Lower lobe of right lung (tissue), 2 donors: ENCODE measurements at places on chromosomes 1 and 21.

- peak within 1 kb of the TSS; percentile 60 for H3K4me3 ChIP-seq
- peaks cover 21% of the 10 kb centered on the region for H3K27me3 ChIP-seq
- peak; percentile 87 for DNase-seq
- peak within 1 kb of the TSS; percentile 78 for H3K27ac ChIP-seq
- no peaks in the 10 kb centered on the region for H3K4me1 ChIP-seq
Measured at GRCh38 chr1:233613252-233614172, at the start of gene KCNK1. KCNK1 (plus strand) TSS chr1:233614106; CDS start chr1:233614172, 66 bp downstream.

GRCh38 chr21:26126168-26126553, 44.4 kb downstream of the APP start:
- no peaks in the 10 kb centered on the region for H3K36me3 ChIP-seq
- H3K27me3 ChIP-seq: no peaks in the 10 kb centered on the region
- no peak overlapping the region for H3K27ac ChIP-seq
- no peak overlapping the region for H3K4me3 ChIP-seq
- no peak for DNase-seq
- H3K4me1 ChIP-seq: peaks cover 37% of the 10 kb centered on the region

DNA sequence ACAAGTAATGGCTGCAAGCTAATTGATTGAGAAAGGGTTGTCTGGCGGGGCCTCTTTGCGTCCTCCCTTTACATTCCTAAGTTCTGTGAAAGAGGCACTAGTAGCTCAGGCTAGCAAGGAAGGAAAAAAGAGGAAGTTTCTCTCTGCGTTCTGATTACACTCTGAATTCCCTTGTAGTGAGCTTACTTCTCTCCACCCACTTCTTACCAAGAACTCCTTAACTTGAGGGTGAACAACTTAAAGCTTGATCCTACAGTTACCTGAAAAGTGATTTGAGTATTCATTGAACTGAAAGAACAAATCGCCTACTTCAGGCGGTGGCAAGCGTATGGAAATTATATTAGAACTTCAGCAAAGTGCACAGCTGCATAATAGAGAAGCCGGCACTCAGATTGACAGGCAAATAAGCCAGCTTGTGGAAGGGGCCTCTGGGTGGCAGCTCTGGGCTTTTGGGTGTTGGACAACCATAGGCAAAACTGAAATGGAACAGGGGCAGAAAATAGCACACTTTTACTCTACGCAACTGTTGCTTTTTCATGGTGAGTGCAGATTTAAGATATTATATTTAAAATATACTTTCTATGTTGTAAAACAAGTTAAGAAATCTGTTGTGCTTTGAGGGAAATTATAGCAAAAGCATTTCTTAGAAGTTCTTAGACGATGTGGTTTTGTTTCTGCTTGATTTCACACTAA, 464.5 kb downstream of the USP25 start:
- DNase-seq: peak; percentile 61
- no peaks in the 10 kb centered on the region for H3K27me3 ChIP-seq
- peak overlapping the region; percentile 45 for H3K4me3 ChIP-seq
- H3K27ac ChIP-seq: peak overlapping the region; percentile 77
- peaks cover 7% of the 10 kb centered on the region for H3K4me1 ChIP-seq

- H3K4me3 ChIP-seq: no peak overlapping the region
- no peak overlapping the region for H3K27ac ChIP-seq
- H3K4me1 ChIP-seq: no peaks in the 10 kb centered on the region
- H3K36me3 ChIP-seq: peaks cover 31% of the 10 kb centered on the region
Measured at GRCh38 chr1:201134405-201134804, 7.4 kb upstream of the ASCL5 start.

- DNase-seq: no peak
- H3K4me1 ChIP-seq: peaks cover 24% of the 10 kb centered on the region
- no peak overlapping the region for H3K27ac ChIP-seq
- H3K4me3 ChIP-seq: no peak overlapping the region
- H3K27me3 ChIP-seq: no peaks in the 10 kb centered on the region
- no peaks in the 10 kb centered on the region for H3K36me3 ChIP-seq
Measured at GRCh38 chr1:23571465-23571864, 12.2 kb upstream of the ID3 start.

GRCh38 chr1:164723296-164723798, 164.4 kb downstream of the PBX1 start:
- H3K27me3 ChIP-seq: no peaks in the 10 kb centered on the region
- no peak overlapping the region for H3K27ac ChIP-seq
- peaks cover 48% of the 10 kb centered on the region for H3K4me1 ChIP-seq
- DNase-seq: no peak
- H3K4me3 ChIP-seq: no peak overlapping the region

- peak; percentile 26 for DNase-seq
- H3K27me3 ChIP-seq: no peaks in the 10 kb centered on the region
- no peak overlapping the region for H3K27ac ChIP-seq
- H3K4me3 ChIP-seq: no peak overlapping the region
Measured at GRCh38 chr1:7596126-7596965, 174.8 kb upstream of the VAMP3 start.

DNA sequence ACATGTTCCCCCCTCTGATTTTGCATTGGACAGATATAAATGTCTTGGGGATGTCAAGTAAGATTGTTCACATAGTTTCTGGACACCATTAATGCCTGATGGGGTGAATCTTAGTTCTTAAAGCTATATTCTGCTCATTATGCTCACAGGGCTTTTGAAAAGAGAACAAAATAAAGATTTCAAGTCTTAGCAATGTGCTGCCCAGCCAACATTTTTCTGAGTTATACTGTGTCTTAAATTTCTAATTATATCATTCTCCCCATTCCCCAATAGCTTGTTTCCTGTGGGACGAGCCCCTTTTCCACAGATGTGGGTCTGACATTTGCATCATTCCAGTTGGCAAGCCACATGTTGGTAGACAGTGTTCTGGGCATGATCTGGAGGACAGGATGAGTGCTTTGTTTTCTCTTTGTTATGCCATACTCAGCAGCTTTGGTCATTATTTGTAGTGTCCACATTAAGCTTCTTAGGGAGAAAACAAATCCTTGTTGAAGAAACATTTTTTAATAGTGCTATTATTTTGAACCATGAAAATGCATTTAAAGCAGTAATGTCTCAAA, 32.8 kb downstream of the MTARC1 start:
- no peaks in the 10 kb centered on the region for H3K27me3 ChIP-seq
- DNase-seq: no peak
- H3K27ac ChIP-seq: peak overlapping the region; percentile 33
- peaks cover 6% of the 10 kb centered on the region for H3K4me1 ChIP-seq
- peaks cover 2% of the 10 kb centered on the region for H3K36me3 ChIP-seq

DNA sequence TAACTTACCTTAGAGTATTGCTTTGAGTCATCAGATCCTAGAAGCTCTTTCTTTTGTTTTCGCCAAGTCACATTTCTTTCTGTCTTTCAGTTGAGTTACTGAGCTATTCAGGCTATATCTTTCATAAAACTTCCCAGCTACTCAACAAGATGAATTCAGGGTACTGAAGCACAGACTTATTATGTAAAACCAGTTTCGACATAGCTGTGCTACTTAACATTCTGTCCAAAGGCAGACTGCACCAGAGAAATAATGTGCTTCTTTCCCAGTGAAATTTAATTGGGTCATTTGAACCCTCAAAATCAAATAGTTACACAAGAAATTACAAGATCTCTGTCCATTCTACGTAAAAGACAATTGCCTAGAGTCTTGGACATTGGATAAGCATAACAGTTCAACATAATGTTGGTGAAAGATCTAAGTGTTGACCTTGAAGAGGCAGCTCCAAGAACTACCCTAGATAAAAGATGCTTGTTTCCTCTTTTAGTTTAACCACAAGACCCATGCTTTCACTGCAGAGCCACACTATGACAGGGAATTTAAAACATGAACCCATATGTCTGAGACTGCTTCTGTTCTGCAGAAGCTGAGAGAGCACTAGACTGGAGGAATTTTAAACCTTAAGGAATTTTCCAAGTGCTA, 163.2 kb downstream of the LRRC40 start:
- no peak for DNase-seq
- no peaks in the 10 kb centered on the region for H3K27me3 ChIP-seq
- H3K27ac ChIP-seq: no peak overlapping the region
